ENCODE measurements at places on chromosomes 12 and 14. TPM values are rescaled to one million over a fixed set of nuclear protein-coding genes. Genes with fewer than 3 reads are reported as not detected.

GRCh38 chr12:46370380-46370734 lies 2.2 kb downstream of the SLC38A2 start:
- no peak for DNase-seq

DNA sequence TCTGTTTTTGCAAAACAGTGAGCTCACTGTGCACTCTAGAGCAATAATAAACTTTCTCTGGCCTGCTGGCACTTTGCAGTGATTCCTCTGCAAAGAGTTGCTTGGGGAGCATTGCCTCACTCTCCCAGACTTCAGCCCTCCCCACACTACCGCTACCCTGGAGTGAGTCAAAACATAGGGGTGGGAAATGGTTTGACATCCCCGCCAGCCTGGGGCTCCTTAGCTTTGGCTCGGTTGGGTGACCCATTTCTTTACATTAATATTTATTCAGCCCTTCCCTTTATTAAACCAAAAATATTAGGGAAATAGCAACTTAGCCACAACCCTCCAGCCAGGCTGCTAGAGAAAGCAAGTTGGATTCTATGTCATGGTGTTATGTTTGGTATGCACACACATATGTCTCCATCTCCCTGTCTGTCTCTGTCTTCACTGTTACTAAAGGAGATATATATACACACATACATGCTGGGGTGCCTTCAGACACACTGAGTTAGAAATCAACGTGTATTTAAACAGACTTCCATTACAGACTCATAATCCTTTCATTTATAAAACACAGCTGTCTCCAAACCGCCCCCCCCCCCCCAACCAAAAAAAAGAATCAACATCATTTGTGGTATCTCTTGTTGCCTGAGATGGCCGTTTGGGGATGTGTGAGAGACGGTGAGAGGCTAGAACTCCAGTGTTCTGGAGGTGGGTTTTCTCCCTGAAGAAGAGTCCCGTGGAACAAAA lies 3.4 kb upstream of the IRF2BPL start:
- DNase-seq, result no peak

GRCh38 chr12:71007020-71007419 lies 86.5 kb upstream of the PTPRR start:
- no peak for DNase-seq

Gene PLA2G1B
- total RNA-seq, result 0.09 TPM
